NCI-H1092 treated with DMSO at 0.1 percent for 48 hours (cell line): ENCODE measurements at places on chromosomes 13 and 19.

- no peak for DNase-seq
Measured at GRCh38 chr19:45311621-45312020, 11.1 kb downstream of the CKM start.

DNA sequence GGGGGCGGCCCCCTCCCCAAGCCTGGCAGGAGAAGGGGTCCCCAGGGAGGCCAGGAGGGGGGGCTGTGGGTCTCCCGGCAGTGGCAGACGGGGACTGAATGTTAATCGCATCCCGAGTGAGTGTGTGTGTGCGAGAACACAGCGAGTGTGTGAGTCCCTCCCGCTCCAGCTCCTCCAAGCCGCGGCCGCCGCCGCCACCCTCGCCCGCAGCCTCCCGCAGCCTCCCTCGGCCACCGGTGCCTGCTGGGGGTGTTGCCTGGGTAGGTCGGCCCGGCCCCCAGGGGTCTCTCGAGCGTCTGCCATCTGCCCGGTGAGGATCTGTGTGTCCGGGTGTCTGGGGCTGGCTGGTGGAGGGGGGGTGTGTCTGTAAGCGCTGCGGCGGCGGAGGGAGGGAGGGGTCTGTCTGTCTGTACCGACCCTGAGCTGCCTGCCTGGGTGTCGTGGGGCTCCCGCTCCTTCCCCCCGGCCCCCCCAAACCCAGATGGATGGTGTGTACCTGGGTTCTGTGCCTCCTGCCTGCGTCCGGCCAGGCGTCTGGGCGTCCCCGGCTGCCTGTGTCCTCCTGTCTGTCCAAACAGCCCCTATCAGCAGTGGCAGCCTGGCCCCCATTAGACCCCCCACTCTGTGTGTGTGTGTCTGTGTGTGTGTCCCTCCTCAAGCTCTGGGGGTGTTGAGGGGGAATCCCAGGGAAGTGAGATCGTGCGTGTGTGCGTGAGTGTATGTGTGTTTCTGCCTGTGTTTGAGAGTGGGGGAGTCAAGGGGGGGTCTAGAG lies at the start of gene GRIN2D:
GRIN2D (plus strand) TSS at position 110 of the 772 bp plus-strand sequence. CDS start 4,725 bp downstream, outside the sequence.
- no peak for DNase-seq

- peak; percentile 61 for DNase-seq
Measured at GRCh38 chr19:4295972-4296771, 6.0 kb downstream of the TMIGD2 start.

DNA sequence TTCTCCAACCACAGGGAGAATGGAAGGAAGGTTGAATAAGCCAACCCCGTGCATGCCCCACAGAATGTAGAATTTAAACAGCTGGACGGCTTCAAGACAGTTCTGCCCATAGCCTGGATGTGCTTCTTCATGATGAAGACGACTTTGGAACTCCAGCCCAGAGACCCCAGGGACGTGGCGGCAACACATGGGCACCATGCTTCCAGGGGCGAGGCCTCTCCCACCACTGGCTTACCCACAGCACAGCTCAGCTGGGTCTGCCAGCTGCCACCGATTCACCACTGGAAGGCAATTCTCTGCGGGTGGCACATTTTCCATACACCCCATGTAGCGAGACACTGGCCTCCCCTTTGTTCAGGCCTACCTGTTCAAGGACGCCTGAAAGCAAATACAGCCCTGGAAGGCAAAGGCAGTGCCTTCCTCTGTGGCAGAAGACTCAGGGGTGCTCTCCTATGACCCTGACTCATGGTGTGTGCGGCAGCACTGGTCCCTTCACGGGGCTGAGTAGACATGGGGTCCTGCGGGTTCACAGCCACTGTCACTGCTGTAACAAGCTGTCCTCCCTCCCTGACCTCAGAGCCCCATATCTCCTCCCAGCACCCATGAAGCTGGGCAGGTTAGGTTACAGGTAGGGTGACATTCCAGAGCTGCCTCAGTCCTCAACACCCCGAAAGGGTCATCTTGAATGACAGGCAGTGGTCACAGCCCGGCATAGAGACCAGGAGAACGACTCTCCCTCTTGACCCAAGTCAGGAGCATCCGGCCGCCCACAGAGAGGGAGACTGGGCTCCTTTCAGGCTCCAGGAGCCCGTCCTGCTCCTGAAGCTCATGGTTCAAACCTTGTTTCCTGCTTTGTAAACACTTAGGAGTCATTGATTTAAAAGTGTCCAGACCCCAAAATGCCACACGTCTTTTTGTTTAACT lies 72.7 kb downstream of the SPACA7 start:
- DNase-seq, result no peak

DNA sequence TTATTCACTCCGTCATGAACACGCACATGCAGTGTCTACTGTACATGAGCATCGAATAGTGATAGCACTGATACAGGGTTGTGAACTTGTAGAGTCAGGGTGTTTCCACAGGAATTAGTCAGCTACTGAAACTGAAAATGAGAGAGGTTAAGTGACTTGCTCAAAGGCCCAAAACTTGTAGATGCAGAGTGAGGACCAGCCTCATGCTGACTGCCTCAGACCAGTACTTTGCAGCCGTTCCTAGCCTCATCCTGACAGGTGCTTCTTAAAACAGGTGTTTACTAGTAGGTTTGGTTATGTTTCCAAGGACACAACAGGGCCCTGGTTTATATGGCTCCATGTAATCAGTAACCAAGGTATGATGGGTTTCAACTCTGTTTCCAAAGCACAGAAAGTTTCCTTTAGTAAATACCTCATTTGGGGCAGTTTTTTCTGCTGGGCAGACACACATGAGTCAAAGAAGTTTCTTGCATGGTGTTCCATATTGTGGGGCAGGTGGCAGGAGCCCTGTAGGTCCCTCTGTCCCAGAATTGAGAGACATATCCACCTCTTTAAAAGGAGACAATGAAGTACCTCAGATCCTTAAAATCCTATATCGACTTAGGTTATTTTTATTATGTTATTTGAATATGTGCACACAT lies 16.0 kb downstream of the FGF9 start:
- DNase-seq, result no peak

- peak; percentile 63 for DNase-seq
Measured at GRCh38 chr13:62512194-62513141, 1096.8 kb upstream of the PCDH20 start.

DNA sequence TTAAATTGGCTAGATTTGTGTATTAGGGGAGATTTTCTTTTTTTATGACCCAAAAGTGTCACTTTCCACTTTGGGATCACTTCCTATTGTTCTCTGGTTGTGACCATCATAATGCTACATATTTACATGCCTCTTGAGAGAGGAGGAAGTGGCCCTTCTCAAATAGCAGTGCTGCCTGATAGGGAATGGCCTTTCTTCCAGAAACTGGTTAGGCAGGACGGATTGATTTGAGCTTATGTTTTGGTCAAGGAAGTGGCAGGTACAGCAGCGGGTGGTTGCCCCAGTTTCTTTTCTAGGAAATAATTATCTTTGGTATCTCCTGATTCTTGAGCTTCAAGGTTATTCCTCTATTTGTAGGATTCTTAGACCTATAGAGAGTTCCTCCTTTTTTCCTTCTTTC lies 21.9 kb upstream of the WTIP start:
- no peak for DNase-seq

DNA sequence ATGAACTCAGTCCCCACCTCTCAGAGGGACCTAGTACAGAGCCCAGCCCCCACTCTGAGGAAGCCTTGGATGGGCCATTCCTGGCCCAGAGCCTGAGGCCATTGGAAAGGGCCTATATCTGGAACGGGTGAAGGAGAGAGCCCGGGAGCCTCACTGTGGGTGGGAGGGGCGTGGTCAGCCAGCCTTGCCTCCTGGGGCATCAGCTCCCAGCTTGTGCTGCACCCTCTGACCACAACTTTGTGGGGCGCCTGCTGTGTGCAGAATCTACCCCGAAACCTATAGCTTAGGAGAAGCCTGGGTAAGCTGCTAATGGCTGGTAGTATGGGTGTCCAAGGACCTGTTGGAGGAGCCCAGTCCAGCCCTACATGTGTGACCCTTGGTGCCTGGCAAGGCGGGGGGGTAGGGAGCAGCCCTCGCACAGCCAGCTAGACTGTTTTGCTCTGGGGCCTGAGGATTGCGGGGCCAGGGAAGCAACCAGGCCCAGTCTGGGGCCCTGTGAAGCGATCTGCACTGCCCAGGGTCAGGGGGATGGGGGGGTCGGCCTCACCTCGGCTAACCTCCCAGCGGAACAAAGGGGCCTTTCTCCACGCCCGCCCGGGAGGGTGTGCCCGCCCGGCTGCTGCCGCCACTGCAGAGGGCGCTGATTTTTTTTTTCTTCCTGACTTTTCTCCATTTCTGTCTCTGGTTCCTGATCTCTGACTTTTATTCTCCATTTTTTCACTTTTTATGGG lies 42.3 kb downstream of the LYL1 start:
- no peak for DNase-seq

- no peak for DNase-seq
Measured at GRCh38 chr19:46602392-46603194, 1.5 kb downstream of the CALM3 start.

GRCh38 chr13:36543671-36544070 lies 111.4 kb downstream of the CCNA1 start:
- peak; percentile 74 for DNase-seq

DNA sequence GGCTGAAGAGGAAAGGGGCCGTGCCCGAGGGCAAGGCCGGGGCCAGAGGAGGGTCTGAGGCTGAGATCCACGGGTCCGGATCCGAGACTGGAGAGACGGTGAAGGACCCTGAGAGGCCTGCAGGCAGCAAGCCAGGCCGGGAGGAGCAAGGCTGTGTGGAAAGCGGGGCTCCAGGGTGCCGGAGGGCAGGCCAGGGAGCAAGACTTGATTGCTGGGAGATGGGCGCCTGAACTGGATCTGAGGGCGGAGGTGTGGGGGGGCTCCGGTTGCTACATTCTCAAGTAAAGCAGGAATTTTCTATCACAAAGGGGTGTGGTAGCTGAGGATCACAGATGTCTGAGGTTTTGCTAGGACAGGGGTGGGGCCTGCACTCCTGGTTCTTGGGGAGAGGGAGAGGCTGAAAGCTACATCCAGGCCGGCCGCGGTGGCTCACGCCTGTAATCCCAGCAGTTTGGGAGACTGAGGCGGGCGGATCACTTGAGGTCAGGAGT lies 3.8 kb downstream of the MAMSTR start:
- no peak for DNase-seq

DNA sequence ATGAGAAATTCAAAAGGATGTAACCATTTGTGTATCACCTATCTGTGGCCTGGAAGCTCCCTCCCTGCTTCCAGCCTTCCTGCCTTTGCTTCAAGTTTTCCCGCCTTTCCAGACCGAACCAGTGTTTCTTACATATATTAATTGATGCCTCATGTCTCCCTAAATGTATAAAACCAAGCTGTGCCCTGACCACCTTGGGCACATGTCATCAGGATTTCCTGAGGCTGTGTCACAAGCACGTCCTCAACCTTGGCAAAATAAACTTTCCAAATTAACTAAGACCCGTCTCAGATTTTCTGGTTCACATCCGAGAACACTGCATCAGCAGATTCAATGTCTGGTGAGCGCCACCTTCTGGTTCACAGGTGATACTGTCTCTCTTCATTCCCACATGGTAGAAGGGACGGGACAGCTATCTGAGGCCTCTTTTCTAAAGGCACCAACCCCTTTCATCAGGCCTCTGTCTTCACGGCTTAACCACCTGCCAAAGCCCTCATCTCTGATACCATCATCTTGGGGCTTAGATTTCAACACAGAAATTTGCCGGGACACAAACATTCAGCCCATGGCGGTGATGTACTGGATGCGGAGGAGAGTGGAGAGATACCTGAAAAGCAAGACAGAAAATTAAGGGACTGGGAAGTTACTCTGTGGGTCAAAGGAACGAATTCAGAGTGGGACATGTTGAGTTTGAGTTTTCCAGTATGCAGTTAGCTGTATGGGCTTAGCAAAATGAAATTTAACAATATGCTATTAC lies 58.7 kb upstream of the PABPC3 start:
- DNase-seq, result peak; percentile 63

GRCh38 chr19:48543121-48543710 lies 8.8 kb upstream of the SULT2B1 start:
- DNase-seq, result no peak

- no peak for DNase-seq
Measured at GRCh38 chr13:108987517-108987916, 358.1 kb downstream of the MYO16 start.

DNA sequence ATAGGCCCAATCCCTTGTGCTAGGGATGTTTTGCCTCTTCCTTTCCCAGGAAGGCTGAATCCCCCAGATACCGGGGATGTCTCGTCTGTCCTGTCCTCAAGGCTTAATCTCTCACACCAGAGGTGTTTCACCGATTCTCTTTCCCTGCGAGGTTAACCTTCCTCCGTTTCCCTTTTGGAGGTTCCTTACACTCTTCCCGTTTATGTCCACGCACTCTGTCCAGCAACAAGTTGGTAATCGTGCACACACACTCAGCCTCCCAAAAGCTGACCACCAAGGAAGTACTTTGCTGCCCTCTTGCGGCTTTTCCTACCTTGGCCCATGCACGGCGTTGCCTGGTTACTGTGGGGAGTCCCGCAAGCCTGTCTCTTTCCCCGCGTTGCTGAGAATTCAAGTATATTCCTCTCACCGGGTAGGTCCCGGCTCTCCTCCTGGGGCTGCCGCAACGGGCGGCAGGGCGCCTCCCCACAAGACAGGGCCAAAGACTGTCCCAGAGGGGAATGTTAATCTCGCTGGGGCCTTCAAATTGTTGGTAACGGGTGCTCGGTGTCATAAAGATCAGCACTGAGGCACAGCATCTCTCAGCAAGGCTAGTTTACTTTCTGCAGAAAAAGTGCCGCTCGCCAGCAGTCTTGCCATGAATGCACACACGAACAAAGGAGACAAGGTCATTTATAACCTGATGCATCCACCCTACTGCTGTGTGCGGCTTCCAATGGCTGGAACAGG lies 36.7 kb upstream of the CD177 start:
- DNase-seq, result no peak

- no peak for DNase-seq
Measured at GRCh38 chr13:99344610-99345208, 37.5 kb upstream of the GPR183 start.

DNA sequence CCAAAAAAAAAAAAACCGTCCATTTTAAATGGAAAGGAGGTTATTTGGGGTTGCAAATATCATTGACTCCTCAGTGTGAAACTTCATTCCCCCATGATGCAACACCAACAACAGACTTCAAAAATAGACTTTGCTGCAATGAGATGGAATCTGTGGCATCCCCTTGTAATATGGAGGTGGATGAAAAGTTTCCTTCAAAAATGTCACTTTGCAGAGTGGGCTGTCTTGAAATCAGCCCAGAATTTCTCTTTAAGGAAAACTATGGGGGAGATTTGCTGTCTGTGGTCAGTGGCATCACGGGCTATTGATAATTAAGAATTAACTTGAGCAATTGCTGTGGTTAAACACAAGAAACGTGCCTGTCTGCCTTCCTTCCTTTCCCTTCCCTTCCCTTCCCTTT lies 1.5 kb downstream of the GPR18 start:
- DNase-seq, result no peak
